Mucosa of descending colon (tissue), 3 donors: ENCODE measurements at places on chromosomes 13 and 19.

- no peak for DNase-seq
Measured at GRCh38 chr13:30181888-30182651, 125.3 kb downstream of the KATNAL1 start.

- no peak for DNase-seq
Measured at GRCh38 chr19:33590224-33590623, 31.5 kb upstream of the CHST8 start.

DNA sequence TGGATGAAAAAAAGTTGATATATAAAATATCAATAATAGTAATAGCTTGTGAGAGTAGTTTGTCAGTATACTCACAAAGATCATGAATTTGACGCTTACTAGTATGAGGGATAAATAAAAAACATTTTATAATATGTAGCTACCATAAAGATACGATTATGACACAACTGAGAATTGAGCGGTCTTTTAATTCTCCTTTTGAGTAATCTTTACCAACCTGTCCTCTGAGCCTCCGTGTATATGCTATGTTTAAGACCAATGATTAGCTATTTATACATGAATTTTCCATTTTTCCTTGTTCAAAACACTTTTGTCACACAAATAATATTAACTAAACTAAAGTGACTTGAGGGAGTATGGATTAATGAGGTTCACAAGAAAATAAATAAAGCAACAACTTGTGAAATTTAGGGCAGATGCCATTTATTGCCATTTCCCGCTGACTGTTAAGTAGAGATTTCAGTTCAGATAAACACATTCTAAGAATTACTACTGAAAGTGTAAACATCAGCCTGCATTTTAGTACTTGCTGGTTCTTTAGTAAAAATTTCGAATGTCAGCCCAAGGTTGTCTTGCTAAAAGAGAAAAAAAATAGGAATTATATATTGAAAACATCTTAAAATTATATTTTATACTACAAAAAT is 6.2 kb upstream of the IRS2 start:
- DNase-seq, result no peak

- peak; percentile 89 for DNase-seq
Measured at GRCh38 chr19:47227352-47228167, 3.4 kb downstream of the BBC3 start.

DNA sequence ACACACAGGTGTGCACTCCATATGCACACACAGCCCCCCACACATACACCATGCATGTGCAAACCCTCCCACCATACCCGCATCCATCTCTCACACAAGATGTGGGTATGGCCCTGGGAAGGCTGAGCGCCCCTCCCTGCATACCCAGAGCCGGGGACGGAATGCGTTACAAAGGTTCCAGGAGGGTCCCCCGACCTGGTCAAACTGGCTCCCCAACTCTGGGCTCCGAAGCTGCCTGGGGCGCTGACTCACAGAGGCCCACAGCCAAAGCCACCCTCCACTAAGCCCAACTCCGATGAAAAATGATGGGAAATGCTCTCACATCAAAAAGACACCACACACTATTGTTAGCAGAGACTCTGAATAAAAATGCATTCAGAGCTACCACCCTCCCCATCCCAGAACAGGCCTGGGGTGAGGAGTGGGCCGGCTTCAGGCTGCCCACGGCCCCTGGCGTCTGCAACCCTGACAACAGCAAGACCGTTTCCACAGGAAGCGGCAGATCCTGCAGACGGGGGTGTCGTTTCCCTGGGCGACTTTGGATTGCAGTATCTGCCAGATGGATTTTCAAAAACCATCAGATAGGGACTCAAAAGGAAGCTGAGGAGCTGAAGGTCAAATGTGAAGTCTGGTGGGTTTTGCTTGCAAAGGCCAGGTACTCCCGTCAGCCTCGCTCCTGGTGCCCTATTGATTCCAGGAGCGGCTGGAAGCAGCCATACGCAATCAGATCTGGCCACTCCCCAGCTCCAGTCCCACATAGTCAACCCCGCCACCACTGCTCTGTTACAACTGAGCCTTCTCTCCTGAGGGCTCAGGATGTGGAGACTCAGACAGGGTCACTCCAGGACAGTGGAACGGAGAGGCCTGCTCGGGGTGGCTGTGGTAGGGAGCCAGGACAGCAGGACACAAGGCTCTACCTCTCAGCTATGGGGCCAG is 14.3 kb downstream of the PEPD start:
- DNase-seq, result no peak

GRCh38 chr19:45952686-45953505 is 20.8 kb downstream of the NOVA2 start:
- no peak for DNase-seq

DNA sequence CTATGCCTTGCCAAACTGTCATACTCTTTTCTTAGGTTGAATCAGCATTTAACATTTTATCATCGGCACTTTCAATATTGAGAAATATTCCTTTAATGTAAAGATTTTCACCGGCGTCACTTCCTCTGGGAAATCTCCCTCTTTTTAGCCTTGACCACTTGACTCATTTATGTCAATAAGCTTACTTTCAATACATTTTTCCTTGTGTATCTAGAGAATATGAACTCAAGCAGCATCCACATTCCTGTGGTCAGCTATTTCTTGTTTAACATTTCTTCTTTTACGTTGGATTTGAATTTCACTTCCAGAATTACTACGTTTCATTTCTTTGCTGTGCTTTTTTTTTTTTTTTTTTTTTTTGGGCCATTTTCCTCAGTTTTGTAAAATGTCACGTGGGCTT is 271.2 kb upstream of the HTR2A start:
- no peak for DNase-seq

DNA sequence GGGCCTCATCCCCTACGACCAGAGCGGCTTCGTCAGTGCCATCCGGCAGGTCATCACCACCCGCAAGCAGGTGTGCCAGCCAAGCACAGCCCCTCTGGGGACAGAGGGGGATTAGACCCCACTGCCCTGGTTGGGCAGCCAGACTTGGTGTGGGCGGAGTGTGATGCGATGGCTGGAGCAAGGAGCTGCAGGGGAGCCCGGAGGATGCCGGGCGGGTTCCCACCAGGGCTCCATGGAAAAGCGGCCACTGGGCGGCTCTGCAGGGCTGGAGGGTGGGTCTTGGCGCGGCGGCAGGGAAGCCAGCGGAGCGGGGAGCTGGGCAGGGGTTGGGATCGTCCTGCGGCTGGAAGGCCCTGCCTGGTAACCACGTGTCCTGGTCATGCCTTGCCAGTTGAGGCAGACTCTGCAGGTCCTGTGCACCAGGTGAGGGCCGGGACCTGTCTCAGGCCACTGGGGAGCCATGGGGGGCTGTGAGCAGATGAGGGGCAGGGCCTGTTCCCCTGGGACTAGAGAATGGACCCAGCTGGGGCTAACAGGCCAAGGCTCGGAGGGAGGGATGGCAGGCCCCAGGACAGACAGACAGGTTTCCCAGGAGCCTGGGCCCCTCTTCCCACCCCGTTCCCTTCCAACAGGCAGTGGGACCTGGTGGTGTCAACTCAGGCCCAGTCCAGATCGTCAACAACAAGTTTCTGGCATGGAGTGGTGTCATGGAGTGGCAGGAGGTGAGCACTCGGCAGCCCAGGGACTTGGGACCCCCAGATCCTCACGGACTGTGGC is 6.3 kb downstream of the PTOV1 start:
- peak; percentile 37 for DNase-seq

DNA sequence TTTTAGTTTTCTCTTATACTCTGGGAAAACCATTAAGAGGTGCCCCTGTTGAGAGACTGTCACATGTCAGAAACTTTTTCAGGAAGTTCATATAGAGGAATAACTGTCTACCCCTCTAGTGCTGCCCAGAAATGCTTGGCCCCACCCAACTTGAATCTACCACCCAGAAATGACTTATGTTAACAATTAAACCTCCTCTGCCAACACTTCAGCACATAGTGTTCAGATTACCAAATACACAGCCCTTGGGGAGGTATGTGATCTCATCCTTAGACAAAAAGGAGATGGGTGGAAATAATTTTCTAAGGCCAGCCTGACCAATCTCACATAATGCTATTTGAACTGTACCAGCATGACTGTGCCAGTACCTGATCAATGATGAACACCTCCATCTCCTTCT is 35.6 kb downstream of the CCDC169 start:
- DNase-seq, result no peak

DNA sequence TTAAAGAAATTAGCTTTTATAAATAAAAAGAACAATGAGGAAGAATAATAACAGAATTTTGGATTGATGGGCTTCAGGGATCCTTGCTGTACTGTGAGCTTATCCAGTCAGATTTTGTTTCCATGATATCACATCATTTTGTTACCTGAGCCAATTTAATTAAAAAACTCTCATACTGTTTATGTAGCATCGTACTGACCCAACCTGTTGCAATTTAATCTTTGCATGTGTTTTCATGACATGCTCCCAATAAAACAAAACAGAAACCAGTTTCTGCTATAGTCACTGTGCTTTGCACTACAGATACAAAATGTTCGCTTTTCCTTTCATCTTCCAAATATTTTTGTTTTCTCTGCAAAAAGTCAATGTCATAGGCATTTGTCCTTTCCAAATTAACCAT is 109.7 kb upstream of the RNF113B start:
- DNase-seq, result no peak

- peak; percentile 19 for DNase-seq
Measured at GRCh38 chr13:108214441-108215271, 680 bp downstream of the LIG4 start.

DNA sequence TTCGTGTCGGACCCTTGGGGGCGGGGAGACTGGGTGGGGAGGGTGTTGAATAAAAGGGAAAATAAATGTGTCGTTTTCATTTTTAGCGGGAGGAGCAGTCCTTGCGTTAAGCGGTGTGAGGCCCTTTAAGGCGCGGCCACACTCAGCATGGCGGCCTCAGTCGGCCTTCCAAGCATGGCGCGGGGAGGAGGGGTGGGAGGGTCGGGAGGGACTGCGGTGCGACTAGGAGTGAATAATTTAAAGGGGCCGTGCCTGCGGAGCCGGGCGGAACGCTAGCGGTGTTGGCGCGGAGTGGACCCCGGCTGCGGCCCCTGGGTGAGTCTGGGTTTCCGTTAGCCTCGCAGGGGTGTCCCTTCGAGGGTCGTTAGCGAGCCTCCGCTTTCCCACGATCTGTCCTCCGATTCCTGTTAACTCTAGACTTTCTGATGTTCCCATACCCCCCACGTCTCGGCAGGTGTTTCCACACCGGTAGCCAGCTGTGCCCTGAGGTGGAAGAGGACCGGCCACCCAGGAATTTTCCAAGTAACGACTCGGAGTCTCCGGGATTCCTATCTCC is 1.5 kb upstream of the PNPLA6 start:
- peak; percentile 92 for DNase-seq

DNA sequence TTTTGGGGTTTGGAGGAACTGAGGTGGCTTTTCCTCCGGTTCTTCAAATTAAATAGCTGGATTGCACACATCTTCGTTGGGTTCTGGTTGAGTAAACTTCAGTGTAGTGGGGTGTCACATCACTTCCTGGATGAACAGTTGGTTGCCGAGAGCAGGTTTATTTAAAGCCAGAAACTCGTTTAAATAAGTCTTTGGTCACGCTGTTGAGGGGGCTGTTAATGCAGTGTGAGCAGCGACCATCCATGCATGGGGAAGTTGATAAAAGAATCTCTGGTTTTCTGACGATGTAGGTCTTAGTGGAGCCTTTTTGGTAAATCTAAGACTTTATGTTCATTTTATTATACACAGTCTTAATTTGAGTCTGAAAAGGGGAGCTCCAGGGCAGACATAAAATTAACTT is 351.2 kb upstream of the ARGLU1 start:
- DNase-seq, result no peak

GRCh38 chr13:40958655-40959054 is 60.5 kb downstream of the ELF1 start:
- no peak for DNase-seq

DNA sequence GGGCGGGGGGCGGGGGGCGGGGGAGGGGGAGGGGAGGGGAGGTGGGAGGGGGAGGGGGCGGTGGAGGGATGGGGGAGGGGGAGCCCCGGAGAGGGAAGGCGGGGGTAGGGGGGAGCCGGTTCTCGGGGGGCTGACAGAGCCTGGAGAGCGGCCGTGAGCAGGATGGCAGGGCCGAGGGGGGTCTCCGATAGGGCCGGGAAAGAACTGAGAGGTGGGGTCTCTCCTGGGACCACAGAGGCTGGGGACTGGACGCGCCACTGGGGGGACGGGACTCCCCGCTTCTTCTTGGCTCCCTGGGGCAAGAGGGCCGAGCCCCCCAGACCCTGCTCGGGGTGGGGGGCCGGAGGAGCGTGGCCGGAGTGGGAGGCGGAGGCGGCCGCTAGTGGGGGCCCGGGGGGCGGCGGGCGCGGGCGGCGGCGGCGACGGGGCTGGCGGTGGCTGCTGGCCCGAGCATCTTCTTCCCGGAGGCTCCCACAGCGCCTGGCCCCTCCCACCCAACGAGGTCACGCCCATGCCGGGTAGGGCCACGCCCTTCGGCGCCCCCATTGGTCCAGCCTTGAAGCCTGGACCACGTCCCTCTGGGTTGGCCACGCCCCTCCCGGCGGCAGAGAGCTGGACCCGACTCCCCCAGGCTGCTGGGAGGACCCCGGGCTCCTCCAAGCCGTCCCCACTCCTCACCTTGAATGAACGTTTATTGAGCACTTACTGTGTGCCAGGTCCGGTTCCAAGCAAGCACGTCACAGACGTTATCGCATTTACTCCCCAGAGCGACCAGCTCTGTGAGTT is at the start of gene NOVA2:
Gene NOVA2 (minus strand): TSS at position 313 of the 786 bp plus-strand sequence. CDS start 514 bp downstream, outside the sequence.
- peak; percentile 57 for DNase-seq

- DNase-seq, result no peak
Measured at GRCh38 chr13:90798381-90798780, 549.1 kb upstream of the MIR17HG start.

- DNase-seq, result no peak
Measured at GRCh38 chr13:107370015-107370785, 802.3 kb upstream of the ARGLU1 start.

DNA sequence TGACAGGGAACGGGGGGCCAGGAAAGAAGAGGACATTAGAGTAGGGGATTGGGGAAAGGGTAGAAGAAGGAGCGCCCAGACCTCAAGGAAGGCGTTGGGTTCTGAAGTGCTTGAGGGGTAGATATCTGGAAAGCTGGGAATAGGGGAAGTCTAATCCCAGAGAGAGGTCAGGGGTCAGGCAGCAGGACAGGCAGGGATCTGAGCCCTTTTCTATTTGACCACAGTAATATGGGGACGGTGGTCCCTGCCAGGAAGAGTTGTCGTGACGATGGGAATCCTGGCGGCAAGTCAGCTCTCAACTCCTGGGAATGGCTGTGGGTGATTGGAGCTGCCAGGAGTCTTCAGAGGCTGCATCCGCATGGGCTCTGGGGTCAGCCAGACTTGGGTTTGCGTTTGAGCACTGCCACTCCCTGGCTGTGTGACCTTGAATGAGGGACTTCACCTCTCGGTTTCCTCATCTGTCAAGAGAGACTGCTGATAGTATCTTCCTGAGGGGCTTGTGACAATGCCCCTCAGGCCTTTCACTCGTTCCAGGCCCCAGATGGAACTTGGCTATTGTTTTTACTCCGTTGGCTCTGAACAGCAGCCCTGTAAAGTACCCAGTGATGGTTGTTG is 1.3 kb downstream of the AP2A1 start:
- no peak for DNase-seq

GRCh38 chr19:4064496-4065260 is 2.0 kb downstream of the ZBTB7A start:
- peak; percentile 81 for DNase-seq
